Frontal cortex (tissue), 4 donors: ENCODE measurements at places on chromosomes 3 and 15. TPM values are rescaled to one million over a fixed set of nuclear protein-coding genes. Genes with fewer than 3 reads are reported as not detected.

DNA sequence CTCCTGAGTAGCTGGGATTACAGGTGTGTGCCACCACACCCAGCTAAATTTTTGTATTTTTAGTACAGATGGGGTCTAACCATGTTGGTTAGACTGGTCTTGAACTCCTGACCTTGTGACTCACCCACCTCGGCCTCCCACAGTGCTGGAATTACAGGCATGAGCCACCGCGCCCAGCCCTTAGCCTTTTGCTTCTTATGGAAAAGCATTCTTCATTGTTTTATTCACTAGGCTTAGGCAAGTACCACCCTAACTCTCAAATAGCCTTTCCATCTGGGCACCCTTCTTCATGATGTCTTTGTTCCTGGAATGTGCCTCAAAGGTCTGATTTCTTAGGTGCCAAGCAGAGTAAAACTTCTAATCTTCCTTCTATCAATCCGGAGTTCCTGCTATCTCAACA lies 641.8 kb downstream of the FHIT start:
- no peak for DNase-seq

DNA sequence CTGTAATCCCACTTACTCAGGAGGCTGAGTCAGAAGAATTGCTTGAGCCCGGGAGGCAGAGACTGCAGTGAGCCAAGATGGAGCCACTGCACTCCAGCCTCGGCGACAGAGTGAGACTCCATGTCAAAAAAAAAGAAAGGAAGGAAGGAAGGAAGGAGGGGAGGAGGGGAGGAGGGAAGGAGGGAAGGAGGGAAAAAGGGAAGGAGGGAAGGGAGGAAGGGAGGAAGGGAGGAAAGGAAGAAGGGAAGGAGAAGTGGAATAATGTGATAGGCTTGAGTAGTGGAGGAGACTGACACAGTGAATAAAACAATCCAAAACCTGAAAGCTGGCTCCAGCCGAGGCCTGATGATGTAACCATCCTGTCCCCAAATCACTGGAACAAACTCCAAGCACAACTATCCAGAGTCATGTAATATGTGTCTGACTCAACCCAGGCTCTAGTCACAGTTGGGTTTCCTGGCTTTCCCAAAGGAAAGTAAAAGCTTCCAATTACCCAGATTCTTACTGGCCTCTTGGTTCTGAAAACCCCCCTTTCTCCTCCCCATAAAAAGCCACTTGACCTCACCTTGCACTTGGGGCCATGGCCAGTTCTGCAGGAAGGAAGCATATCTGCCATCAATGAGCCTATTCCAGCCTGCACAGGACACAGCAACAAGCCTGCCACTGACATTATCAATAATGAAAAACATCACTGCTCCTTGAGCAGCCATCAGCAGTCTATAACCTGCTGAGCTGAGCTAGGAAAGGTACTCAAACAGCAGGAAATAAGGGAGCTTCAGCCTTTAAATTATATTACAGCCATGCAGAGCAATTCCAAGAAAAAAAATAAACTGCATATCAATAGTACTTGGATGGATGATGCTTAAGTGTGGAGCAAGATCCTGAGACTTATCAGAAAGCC lies 48.3 kb downstream of the MB21D2 start:
- no peak for DNase-seq

DNA sequence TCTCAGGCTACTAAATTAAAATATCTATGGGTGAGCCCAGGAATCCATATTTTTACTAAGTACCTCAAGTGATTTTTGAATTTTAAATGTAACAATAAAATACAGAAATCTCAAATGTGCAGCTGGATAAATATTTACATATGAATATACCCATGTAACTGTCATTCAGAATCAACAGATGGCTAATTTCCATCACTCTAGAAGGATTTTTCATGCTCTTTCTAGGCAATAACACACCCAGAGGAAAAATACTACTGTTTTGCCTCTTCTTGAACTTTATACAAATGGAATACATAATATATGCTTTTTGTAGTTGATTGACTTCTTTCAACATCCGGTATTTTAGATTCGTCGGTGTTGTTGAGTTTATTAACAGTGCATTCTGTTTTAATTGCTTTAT lies 601.3 kb upstream of the NECTIN3 start:
- no peak for DNase-seq

GRCh38 chr3:42786212-42786611 lies 13.2 kb upstream of the CCDC13 start:
- DNase-seq, result no peak

- DNase-seq, result no peak
Observed at GRCh38 chr15:69141286-69141701, 19.1 kb upstream of the GLCE start.

DNA sequence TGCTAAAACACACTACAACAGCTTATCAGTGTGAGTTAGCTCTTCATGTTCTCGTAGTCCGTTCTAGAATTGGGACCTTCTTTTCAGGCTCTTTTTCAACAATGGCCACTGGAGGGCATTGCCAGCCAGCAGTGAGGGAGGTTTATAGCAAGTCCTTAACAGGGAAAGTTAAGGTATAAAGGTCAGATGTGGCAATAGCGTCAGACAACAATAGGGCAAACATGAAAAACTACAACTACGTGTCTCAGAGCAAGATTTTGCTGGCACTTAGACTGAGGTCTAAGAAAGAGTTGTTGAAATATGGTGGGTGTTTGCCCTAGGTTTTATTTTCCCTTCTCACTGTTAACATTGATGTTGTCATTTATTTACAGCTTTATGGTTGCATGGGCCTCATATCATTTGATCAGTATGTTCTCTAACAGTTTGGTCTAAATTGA lies 161.4 kb downstream of the GMNC start:
- DNase-seq, result no peak

- DNase-seq, result no peak
Observed at GRCh38 chr15:72850833-72851232, 67.3 kb upstream of the ADPGK start.

- DNase-seq, result no peak
Observed at GRCh38 chr15:70376031-70376928, 278.6 kb upstream of the TLE3 start.

DNA sequence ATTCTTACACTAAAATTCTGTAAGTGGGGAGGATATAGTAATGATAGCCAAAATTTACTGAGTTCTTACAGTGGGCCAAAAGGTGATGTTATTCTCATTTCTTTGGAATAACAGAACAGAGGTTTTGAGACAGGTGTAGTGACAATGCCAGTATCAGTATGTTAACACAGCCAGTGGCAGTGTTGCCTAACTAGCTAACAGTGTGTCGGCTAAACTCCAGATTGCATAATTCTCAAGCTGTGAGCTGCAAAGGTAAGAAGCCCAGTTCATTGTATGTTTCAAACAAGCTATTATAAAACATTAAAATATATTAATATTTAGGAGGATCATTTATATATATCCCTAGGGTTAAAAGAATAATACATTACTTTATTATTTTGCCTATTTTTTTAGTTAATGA lies 920 bp downstream of the SLC15A2 start:
- no peak for DNase-seq

Gene LYZL4
- not detected for total RNA-seq
